ENCODE measurements at places on chromosomes 11 and 22.
A peak's percentile ranks its signal among the peaks of the same experiment; 100 is the strongest.

GRCh38 chr11:44505581-44506054 is 59.8 kb upstream of the CD82 start:
- DNase-seq, result no peak

DNA sequence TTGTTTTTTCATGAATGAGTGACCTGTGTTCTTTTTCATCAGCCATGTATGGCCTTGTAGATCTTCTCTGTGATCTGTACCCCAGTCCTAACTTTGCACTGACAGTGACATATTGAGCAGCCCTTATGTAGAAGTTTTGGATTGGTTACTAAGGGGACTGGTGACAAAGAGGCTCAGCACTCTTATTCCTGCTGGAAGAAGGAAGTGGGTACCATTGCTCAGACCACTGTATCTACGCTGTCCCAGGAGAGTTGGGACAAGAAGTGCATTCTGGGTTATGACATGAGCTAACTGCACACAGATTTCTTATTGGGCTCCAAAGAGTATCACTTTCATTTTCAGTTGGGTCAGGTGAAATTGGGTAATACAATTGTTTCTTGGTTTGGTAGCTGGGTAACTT is 107.8 kb upstream of the RASSF10 start:
- DNase-seq, result no peak

GRCh38 chr22:31244046-31244942 is 32.2 kb downstream of the LIMK2 start:
- no peak for DNase-seq

DNA sequence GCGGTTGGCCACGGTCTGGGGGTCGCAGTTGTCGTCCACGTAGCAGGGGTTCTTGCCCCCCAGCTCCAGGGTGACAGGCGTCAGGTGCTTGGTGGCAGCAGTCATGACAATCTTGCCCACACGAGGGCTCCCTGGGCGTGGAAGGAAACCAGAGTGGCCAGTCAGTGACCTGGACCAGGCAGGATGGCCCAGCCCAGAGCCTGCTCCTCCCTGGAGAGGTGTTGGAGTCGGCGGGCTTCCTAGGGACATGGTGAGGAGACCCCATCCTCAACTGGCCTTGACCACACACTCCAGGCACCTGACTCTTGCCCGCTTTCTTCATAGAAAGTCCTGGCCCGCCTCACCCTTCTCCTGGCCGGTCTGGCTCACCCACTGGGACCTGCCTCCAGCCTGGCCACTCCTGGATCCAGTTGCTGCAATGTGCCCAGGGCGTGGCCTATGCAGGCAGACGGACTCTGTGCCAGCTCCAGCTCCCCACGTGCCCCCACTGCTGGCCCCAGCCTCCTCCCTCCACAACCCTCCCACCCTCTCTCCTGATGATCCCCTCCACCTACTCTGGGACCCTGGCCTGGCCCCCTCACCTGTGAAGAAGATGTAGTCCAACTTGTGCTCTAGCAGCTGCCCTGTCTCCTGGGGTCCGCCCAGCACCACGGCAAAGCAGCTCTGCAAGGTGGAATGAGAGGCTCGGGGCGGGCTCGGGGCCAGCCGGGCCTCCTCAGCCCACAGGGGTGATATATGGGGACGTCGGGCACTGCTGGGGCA is 8.7 kb downstream of the ALDH3B2 start:
- DNase-seq, result no peak

- no peak for DNase-seq
Measured at GRCh38 chr11:130003717-130004001, 1.0 kb upstream of the PRDM10 start.

- DNase-seq, result no peak
Measured at GRCh38 chr11:83285151-83285770, 906 bp downstream of the CCDC90B start.

DNA sequence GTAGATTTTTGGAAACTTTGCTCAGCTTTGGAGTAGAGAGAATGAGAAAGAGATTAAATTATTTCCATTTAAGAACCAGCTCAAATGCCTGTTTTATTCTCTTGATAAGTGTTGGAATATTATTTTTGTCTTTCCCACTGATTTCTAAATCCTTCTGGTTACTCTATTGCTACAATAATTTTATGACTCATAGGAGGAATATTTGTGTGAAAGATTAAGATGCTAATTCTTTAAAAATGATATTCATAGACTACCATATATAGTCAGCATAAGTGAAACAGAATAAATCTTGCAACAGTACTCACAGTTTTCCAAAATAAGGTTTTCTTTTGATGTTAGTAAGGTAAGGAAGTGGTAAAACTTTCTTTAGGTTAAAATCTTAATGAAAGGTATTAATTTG is 60.9 kb downstream of the YAP1 start:
- no peak for DNase-seq

- DNase-seq, result no peak
Measured at GRCh38 chr11:27212248-27212780, 150.7 kb downstream of the CCDC34 start.

DNA sequence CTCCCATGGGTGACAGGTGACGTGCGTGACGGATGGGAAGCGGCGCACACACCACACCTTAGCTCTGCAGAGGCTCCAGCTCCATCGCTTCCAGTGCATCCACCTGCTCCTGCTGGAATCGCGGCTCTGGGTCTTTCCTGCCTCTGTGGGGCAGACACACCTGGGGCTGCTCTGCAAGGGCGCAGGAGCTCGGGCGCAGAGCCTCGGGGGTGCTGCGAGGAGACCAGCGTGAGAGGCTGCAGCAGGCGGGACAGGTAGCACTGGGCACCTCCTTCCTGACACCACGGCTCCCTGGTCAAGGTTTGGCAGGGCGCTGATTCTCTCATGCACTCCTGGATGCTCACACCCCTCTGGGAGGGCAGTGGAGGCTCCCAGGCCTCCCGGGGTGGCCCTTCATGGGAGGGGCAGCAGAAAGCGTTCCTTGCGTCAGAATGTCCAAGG is 1494.3 kb downstream of the BRD1 start:
- no peak for DNase-seq

DNA sequence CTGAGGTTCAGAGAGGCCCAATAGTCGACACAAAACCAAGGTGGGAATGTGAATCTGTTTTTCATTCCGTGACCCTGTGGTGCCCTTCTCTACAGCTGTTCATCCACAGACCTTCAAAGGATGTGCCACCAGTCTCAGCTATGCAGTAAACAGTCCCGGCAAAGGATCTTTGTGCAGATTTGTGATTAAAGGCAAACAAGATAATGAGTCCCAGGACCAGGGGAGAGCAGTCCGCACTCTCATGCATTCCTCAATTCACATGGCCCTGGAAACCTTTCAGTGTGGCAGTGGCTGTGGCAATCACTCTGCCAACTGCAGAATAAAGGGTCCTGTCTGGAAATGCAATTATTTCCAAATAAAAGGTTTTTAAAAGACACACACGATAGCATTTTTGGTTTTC is 418.6 kb downstream of the TENM4 start:
- DNase-seq, result no peak

GRCh38 chr11:124746621-124747243 is 5.3 kb downstream of the VSIG2 start:
- peak; percentile 63 for DNase-seq

DNA sequence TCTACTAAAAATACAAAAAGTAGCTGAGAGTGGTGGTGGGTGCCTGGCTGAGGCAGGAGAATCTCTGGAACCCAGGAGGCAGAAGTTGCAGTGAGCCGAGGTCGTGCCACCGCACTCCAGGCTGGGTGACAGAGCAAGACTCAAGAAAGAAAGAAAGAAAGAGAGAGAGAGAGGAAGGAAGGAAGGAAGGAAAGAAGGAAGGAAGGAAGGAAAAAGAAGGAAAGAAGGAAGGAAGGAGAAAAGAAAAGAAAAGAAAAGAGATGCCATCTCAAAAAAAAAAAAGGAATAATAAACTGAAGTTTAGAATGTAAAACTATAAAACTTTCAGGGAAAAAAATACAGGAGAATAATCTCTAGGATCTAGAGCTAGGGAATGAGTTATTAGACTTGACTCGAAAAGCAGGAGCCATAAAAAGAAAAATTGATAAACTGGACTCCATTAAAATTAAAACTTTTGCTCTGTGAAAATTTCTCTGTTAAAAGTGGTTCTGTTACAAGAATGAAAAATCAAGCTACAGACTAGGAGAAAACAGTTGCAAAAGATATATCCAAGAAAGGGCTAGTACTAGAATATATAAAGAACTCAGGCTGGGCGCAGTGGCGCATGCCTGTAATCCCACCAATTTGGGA is 13.4 kb upstream of the SEPTIN5 start:
- DNase-seq, result no peak

DNA sequence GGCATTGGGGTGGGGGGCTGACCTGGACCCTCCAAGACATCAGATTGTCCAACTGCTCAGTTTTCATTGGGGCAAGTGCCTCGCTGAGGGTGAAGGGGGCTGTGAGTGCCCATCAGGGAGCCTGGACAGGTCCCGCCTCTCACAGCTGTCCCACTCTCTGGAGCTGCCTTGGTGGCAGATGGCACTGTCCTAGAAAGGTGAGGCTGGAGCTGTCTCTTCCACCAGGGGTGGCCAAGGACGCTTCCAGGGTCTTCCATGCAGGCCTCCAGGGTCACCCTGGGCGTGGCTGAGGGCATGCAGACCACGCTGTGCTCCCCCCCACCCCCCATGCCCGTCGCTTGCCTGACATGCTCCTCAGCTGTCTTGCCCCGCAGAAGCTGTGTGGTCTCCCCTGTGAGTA is 53.5 kb upstream of the CCDC188 start:
- DNase-seq, result no peak

- no peak for DNase-seq
Measured at GRCh38 chr11:19552656-19553260, 159.9 kb upstream of the NAV2 start.

DNA sequence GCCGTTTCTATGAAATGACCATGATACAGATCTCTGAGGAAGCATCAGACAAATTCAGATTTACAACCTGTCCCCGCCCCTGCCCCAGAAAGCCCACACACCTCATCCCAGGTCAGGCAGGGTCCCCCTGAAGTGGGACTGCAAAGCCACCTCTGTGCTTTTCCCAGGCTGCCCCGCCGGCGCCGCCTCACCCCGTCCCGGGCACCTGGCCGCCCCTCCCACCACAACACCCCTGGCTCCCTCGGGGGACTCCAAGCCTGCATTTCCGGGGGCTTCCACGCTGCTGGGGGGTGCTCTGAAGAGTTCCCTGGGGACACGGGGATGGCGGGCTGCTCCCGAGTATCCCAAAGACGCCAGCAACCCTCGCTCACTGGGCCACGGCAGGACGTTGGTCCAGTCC is 23.2 kb downstream of the DRD4 start:
- DNase-seq, result no peak

- no peak for DNase-seq
Measured at GRCh38 chr11:16881074-16881709, 133.0 kb downstream of the PLEKHA7 start.

GRCh38 chr11:134164490-134165370 is 59.0 kb downstream of the NCAPD3 start:
- DNase-seq, result no peak

- DNase-seq, result no peak
Measured at GRCh38 chr22:47784991-47785390, 1022.5 kb downstream of the TBC1D22A start.

DNA sequence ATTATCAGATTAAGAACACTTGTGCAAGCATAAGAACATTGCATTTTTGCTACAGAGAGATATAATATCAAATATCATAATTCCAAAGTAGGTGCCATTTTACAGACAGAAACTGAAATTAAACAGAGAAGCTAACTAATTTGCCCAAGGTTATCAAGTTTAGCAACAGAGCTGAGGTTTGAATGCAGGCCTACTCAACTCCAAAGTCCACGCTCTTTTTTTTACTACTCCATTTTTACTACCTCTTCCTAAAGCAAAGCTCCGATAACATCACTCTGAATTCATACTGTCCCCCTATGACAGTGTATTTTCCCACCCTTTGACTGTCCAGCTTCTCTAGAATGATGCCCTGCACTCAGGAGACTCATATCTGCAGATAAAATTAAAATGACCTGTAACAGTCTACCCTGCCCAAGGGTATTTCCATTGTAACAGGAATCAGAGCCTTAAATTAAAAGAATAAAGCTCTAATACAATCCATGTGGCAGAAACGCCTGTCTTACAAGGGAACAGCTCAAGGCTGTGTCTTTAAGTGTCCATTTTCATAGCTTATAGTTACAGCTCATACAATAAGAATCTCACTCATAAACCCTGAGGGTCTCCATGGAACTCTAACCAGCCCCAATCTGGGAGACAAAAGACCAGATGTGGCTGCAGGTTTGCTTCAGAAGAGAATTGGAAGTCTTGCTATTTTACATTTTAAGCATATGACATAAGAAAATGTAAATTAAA is 36.8 kb downstream of the ALG9 start:
- DNase-seq, result no peak

- DNase-seq, result no peak
Measured at GRCh38 chr11:59801981-59802638, 8.5 kb downstream of the MRPL16 start.

DNA sequence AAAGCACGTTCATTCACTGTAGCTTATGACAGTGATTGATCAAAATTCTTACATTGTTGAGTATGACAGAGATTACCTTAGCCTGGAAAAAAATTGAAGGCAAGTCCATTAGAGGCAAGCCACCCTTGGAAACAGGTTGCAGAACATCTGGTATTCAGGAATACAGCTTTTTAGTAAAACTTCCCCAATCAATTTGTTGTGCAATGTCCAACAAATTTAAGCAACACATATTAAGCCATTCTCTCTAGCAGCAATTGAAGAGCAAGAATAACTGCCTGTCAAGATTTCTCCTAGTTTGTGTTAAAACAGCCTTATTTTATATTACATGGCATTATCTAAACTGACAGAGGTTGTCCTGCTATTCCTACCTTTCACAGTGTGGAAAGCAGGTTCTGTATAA is 37.0 kb downstream of the BCL2L13 start:
- DNase-seq, result no peak

DNA sequence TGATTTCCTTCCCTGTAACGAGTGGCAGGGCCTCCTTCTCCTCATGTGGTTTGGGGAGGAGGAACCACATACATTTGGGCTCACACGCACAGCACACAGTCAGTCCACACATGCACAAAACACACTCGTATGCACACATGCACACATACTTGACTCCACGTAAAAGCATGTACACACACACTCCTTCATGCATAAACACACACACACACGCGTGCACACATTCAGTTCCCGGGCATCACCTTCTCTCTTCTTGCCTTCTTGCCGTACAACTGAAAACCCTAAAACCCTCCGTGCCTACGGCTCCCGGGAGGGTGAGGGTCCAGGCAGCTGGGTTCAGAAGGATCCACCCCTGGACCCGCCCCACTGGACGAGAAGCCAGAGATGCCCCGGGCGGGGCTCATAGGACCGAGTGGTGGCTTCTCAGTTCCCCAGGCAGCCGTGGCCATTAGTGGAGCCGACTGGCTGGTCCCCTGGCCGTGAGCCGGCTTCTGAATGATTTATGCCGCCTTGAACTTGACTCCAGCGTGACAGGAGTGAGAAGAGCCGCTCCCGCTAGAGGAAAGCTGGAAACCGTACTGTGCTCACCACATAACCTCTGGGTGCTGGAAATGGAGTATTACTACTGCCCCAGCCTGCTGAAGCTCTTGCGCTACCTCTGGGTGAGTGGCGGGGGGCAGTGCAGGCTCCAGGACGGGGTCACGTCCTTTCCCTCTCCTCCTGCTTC is 117.4 kb downstream of the KIAA1671 start:
- DNase-seq, result no peak

- DNase-seq, result no peak
Measured at GRCh38 chr11:65661599-65662246, 993 bp downstream of the RELA start.

Measured in activated CD4-positive, alpha-beta T cell treated with anti-CD3 and anti-CD28 coated beads for 1 hour (primary cell).